ENCODE measurements at places on chromosomes 13 and 19.

- DNase-seq = no peak
These were observed 788.9 kb downstream of the UQCRFS1 start for GRCh38 chr19:28424077-28424476.

DNA sequence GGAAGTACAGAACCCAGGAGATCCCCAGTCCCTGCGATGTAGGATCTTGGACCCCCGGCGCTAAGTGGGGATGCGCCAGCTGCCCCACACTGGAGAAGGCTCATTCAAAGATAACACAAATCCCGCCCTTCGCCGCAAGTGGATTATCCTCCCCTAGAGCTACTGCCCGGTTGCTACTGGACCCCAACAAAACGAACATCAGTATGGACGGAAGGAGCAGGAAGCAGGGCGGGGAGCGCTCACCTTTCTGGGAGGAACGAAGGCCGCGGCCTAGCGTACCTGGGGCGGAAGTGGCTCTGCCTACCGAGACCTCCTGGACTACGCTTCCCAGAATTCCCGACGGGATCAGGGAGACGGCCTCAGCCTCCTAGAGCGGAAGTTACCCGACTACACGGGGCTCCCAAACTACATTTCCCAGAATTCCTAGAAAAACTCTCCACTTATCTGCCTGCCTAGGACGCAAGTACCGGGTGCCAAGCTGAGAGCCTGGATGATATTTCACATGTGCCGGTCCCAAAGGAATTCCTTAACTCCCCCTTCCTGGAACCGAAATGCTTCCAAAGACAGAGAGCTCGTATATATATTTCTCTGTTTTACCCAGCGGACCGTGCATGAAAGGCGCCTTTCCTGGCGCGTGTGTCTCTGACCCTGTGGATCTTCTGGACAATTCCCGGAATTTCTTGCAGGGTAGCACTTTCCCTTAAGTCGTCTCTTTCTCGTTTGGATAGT is at the start of gene ZNF112:
Gene ZNF112, minus strand, starts transcription at position 298 of the 729 bp plus-strand sequence. CDS start 16,141 bp downstream, outside the sequence.
- DNase-seq = peak; percentile 88

DNA sequence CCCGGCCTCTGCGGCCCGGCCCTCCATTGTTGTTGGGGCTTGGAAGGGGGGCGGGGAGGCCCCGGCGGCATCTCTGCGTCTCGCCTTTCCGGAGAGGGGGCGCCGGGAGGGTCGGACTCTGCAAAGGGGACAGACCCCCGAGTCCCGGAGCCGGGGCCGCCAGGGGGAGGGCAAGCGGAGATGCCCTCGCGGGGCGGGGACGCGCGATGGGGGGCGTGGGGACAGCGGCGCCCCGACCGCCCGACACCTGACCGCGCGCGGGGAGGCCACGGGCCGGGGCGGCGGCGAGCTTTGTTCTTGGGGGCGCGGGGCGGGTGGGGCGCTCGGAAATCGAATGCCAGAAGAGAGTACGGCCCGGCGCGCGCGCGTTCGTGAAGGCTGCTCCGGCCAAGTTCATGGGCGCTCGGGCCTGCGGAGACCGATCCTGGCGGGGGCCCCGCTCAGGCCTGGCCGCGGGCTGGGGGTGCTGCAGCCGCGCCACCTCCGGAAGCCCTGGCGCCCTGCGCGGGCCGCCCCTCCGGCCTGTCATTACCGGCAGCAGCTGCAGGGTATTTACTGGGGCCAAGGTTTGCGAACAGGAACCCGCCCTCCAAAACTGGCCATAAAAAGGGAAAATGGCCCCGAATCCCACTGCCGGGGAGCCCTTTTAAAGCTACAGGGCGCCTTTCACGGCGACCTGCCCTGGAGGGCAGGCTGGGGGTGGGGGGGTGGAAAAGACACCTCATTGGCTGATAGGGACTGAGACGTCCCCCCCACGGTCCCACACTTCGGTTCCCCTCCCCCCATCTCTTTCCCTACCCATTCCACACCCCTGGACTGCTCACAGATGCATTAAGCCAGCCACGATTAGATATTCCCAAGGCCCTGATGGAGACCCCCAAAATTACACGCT is 11.1 kb upstream of the NANOS3 start:
- no peak for DNase-seq

DNA sequence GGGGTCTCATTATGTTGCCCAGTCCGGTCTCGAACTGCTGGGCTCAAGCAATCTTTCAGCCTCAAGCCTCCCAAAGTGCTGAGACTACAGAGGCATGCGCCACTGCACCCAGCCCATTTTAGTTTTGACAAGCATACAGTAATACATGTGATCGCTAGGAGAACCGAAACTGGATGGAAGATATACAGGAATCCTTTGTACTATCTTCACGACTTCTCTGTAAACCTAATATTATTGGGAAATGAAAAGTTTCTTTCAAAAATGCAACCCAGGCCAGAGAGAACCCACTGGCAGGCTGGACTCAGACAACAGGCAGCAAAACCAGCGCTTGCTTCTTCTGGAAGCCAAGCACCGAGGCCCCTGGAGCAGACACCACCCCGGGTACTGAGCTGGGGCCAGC is 9.4 kb downstream of the C19orf12 start:
- no peak for DNase-seq

- no peak for DNase-seq
These were observed 114.9 kb upstream of the WASF3 start for GRCh38 chr13:26442541-26442940.

- DNase-seq = no peak
These were observed 112.8 kb downstream of the RAB20 start for GRCh38 chr13:110448677-110449076.

- no peak for DNase-seq
These were observed 28.4 kb upstream of the GPR183 start for GRCh38 chr13:99335603-99336002.

GRCh38 chr19:33683881-33684537 is 62.3 kb downstream of the CHST8 start:
- peak; percentile 71 for DNase-seq

GRCh38 chr19:53517114-53517741 is 20.7 kb upstream of the ZNF331 start:
- no peak for DNase-seq

DNA sequence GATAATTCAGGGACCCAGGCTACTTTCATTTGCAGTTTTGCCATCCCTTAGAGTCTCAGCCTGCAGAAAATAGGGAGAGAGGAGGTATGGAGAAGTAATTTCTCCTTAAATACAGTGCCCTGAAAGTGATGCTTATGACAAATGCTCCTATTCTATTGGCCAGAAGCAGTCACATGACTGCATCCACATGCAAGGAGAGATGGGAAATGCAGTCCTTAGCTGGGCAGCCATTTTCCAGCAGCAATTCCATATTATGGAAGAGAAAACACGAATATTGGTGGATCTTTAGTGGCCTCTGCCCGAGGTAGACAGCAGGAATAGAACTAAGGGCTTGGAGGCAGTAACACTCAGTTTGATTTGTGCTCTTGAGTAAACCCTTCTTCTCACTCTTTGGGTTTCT is 39.4 kb downstream of the VAV1 start:
- no peak for DNase-seq

GRCh38 chr13:26053418-26053980 is 1.7 kb upstream of the SHISA2 start:
- DNase-seq = no peak

GRCh38 chr13:42740753-42741152 is 40.6 kb upstream of the FAM216B start:
- peak; percentile 29 for DNase-seq

- DNase-seq = no peak
These were observed 5.0 kb upstream of the NKG7 start for GRCh38 chr19:51377422-51377821.

DNA sequence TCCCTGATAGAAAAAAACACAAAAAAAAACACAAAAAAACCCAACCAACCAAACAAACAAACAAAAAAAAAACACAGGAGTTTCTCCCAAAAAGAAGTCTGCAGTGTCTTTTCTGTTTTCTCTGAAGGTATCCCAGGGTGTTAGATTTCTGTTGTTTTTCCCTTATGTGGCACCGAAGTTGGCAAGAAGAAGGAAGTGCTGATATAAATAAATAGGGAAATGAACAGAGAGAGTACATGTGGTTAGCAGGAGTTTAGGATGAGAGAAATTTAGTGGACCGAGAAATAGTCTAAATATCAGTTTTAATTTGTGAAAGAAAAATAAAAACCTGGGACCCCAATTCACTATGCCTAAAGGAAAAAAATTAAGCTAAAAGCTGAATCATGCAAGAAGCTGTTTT is 287.0 kb upstream of the SGCG start:
- no peak for DNase-seq

- peak; percentile 46 for DNase-seq
These were observed 521 bp upstream of the NUP58 start for GRCh38 chr13:25300861-25301346.

DNA sequence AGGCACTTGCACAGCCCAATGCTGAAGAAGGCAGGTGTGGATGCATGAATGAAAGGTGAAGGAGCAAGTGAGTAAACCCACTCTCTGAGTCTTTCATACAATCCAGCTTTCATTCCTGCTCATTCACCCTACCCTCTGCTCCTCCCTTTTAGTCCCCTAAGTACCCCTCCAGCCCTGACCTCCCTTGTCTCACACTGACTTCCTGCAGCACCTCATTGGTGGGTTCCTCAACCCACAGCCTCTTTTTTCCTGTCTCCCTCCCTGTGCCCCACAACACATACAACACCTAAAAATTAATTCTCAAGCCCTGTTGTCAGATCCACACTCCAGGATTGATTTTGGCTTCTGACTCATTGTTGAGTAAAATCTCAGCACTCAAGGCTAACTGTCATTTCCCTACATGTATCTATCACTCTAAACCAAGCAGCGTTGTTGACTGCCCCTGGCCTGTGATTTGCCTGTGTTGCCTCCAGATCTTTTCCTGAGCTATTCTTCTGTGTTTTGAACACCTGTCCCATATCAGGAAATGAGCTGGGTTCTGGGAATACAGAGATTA is 177.3 kb upstream of the SERP2 start:
- no peak for DNase-seq

- DNase-seq = no peak
These were observed 11.8 kb upstream of the LILRA2 start for GRCh38 chr19:54561840-54562239.

- no peak for DNase-seq
These were observed 116.9 kb downstream of the ABCC4 start for GRCh38 chr13:95184317-95184716.

DNA sequence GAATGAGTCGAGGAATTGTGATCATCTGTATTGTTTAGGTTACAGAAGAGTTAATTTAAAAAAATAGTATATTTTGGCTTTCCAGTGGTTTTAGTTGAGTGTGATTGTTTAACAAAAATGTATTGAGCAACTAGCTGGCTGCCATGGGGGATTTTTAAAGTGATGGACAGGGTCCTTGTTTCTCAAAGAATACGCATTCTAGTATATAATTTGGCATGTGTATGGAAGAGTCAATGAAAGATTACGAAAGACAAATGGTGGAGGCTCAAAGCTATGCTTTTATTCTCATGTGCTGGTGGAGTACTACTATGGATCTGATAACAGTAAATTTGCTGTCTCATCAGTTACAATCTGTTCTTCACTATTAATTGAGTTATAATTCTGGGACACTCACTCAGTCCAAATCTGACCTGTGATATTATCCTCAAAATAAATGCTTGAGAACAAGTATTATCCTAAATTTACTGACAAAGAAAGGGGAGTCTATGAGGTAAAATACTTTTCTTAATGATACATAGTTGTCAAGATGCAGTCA is 240.0 kb downstream of the GPC6 start:
- no peak for DNase-seq

GRCh38 chr13:43364210-43365038 is 341.0 kb downstream of the DNAJC15 start:
- DNase-seq = peak; percentile 28

DNA sequence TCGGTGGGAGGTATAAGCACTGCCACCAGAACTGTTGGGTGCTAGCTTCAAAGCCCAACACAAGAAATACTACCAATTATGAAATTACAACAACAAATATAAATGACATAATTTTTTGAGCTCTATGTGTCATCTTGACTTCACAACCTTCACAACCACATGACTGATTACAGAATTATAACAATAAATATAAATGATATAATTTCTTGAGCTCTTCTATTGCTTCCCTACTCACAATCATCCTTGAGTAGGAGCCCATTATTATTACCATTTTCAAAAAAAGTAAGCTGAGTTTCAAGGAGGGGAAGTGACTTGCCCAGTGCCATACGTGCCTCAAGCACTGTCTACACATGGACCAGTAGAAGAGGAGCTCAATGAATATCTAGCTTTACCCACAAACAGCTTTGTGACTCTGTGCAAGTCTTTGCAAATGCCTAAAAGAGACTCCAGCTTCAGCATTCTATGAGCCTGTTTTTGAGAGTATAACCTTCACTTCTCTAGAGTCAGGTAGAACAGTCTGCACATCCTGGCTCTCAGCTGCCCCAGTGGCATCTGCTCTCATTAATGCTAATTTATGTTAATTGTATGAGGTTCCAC is 22.6 kb downstream of the NCAN start:
- no peak for DNase-seq

DNA sequence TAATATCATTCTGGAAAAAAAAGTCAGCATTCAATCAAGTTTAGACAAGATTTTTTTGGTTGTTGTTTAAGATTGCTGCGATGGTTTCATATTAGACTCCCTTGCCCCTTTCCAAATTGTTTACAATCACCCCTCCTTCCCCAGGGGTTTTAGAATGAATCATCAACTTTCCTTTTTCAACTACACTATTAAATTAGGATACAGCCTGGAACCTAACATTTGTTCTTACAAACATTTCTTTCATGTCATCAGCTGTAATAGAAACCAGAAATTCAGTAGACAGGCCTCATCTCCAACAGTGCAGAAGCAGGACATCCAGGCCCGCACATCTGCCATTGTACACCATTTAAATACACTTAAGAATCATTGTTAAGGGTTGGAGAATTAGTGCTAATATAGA is 44.4 kb upstream of the WDFY2 start:
- no peak for DNase-seq

GRCh38 chr13:90448466-90449037 is 898.9 kb upstream of the MIR17HG start:
- DNase-seq = no peak

DNA sequence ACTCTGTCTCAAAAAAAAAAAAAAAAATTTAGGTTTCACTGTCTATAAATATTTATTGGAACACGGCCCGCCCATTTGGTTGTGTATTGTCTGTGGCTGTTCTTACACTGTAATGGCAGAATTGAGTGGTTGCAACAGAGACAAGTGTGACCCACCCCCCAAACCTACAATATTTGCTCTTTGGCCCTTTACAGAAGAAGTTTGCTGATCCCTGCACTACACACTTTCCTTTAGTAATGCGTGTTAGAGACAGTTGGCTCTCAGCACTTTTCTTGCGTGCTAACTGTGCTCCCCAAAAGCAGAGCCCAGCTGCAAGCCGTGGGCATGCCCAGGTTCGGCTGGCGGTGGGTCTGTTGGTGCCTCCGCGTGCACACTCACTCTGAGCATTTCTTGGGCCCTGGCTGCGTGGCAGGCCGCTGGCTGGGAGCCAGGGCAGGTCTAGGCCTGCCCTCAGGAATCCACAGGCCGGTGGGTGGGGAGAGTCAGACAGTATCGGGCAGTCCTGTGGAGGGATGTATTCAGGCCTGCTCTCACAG is 72.6 kb downstream of the SIPA1L3 start:
- DNase-seq = no peak

Measured in adrenal gland (tissue), 19 donors.